ENCODE measurements at places on chromosomes 1 and 21.

DNA sequence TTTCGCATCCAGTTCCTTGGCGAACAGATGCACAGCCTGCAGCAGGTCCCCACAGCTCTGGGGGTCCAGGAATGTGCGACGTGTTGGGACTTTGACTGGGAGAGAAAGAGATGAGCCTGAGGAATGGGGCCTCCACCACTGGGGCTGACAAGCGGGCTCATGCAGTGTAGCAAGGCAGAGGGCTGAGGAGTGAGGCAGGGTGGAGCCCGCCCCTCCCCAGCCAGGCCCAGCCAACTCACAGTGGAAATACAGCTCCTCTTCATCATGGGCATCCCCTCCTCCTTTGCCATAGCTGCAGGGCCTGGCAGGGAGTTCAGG is 30.7 kb downstream of the CDCA8 start:
- DNase-seq, result no peak

DNA sequence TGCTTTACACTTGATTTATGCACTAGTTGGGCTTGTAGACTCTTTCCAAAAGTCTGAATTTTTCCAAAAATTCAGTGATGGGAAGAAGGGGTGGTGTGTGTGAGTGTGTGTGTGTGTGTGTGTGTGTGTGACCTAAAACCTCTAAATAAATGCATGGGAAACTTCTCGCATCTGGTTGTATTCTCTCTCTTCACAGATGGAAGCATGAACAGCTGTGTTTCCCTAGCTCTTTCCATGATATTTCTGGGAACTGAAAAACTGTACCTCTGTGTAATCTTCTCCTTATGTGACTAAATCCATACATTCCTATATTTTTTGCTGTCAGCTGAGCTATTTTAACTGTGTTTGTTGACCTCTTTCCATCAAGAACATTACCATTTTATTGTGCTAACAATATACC is 26.2 kb upstream of the CYYR1 start:
- no peak for DNase-seq

DNA sequence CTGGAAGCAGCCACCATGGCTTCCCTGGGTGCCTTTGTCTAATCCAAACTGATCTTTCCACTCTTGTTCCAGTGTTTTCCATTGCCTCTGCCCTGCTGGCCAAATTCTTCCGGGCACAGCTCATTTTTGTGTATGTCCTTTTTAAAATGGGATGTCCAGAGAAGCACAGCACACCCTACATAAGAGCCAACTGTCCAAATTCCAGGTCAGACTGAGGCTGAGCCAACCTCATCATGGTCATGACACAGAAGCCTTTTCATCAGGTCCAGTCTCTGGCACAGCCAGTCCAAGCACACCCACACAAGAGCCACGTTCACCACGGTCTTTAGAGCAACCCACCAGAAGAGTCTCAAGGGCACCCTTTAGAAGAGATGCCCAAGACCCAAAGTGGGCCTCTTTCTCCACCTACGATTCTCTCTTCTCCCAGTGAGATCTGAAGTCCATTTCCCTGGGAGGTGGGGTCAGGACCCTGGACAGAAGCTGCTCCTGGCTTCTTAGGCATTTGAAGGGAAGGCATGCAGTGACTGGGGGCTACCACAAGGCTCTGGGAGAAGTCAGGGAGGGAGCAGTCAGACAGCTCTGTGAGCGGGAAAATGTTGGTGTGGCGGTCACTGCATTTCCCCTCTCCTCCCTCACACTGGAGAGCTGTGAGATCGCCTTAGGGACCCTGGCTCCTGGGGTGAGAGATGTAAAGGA is 53.2 kb downstream of the SYT2 start:
- no peak for DNase-seq

GRCh38 chr1:31591425-31592093 is 15.2 kb downstream of the TINAGL1 start:
- no peak for DNase-seq

DNA sequence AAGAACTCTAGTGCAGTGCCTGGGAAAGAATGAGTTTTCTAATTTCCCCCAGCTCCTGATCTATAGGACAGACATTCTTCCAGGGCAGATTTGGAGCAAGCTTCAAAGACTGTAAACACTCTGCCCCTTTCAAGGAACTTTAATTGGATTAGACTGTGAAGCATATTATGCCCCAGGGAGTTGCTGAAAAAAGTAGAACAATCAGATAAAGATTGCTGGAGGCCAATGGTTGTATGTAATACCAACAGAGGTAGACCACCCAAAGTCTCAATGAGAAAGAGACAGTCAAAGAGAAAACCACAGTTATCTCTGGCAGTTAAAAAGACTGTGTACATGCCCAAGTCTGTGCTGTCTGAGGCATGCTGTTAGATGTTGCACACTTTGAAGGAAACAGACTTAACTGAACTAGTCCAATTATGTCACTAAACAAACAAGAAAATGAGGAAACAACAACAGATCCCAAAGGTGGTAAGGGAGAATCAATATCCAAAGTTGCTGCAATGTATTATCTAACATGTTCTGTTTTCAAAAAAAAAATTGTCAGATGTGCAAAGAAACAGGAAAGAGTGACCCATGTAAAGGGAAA is 24.4 kb downstream of the C4BPA start:
- no peak for DNase-seq

GRCh38 chr1:109770331-109771095 is 6.8 kb upstream of the EPS8L3 start:
- DNase-seq, result no peak

GRCh38 chr21:35206141-35207125 is 157.3 kb upstream of the RUNX1 start:
- no peak for DNase-seq

DNA sequence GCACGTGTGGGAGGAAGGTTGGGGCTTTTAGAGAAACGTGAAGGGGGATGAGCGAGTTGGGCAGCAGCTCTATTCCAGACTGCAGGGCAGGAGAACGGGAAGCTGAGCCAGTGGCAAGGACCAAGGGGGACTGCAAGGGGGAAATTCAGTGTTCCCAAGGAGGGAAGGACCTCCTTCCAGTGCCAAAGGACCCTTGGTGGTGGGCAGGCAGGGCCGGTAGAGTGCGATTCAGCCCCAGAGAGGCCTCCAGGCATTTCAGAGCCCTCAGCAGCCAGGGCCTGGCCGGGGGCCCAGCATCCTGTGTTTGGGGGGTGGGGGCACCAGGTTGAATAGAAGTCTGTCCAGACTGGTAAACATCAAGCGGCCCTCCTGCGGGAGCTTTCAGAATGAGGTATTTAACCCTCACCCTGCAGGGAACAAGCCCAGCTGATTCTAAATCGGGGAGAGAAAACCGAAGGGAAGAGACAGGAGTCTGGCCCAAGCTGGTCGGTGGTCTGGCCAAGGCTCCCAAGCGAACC is 2.3 kb downstream of the COL9A2 start:
- no peak for DNase-seq

DNA sequence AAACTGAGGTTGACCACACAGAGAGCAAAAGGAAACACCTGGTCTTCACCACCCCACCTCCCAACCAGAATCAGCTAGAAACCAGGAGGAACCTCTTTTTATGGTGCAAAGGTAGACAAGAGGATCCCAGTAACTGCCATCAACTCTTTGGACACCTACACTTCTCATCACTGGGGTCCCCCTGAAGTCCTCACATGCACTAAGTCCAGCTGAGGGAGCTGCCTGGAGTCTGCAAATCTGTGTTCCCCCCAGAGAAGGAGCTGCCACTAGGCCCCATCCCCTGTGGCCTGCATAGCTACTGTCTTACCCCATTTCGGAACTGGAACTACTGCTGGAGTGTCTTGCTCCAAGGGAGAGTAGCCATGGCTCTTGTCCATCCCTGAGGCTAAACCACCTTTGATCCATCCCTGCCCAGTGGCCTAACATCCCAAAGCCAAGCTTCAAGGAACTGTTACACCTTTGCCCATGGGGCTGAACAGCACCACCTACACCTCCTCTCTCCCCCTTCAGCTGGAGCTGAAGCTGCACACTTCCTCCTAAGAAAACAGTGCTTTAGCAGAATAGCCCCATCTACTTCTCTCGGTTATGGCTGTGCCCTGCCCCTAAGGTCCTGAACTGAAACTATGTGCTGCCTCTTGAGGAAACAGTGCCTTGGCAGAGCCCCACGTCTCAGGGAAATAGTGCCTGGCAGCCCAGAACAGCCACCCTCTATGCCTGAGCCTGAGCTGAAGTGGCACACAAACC is 85.4 kb upstream of the CD53 start:
- no peak for DNase-seq

DNA sequence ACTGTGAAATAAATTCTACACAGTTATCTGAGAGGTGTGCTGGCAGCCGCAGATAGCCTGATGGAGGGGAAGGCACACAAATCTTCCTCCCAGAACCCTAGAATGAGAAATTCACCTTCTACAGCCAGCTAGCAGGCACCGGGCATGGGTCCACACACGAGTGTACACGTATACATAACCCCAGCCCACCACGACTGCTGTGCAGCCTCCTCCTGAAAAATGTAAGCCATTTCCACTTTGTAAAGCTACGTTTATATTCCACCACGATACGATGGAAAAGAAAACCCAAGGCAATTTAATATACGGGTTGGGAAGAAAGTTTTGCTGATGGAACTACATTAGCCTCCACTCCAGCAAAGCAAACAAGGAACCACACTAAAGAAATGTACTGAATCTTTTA is 1.8 kb downstream of the BTG3 start:
- peak; percentile 18 for DNase-seq

- DNase-seq, result no peak
Observed at GRCh38 chr1:89023026-89023425, 360 bp upstream of the GBP3 start.

GRCh38 chr1:171841931-171842761 is 848 bp downstream of the DNM3 start:
- DNase-seq, result peak; percentile 24

GRCh38 chr1:116299248-116299647 is 73.8 kb upstream of the ATP1A1 start:
- no peak for DNase-seq

GRCh38 chr1:42141978-42142377 is 11.2 kb upstream of the GUCA2B start:
- DNase-seq, result no peak

- no peak for DNase-seq
Observed at GRCh38 chr1:229033480-229033879, 237.4 kb upstream of the RAB4A start.

- no peak for DNase-seq
Observed at GRCh38 chr1:78049396-78049795, 3.6 kb downstream of the GIPC2 start.
